Activated T-helper 2 cell treated with anti-CD3 and anti-CD28 coated beads, Interferon-gamma antibody, Interleukin-2, Interleukin-4, amounts not matched to agents 10 μg/mL and 5 μg/mL and 100 μg/mL, durations not matched to agents 14 hours and 24 hours and 36 hours (primary cell): ENCODE measurements at places on chromosomes 7 and 10.

GRCh38 chr7:105352901-105353668 is 35.6 kb downstream of the SRPK2 start:
- DNase-seq, result no peak

DNA sequence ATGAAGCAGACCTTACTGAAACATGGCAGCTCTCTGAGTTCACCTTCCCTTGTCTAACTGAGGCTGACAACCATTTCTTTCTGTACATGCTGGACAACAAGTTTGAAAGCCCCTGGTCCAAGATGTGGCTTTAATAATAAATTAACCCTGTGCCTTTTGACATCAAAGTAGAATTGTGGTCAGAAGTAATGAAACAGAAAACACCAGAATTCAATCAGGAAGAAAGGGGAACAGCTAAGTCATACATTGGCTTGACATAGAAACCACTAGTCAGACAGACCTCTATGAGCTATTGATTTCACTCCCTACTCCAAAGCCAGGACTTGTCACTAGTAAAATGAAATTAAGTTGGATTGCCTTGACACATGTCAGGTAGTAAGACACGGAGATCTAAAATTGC is 175.2 kb upstream of the ASAH2 start:
- DNase-seq, result no peak

DNA sequence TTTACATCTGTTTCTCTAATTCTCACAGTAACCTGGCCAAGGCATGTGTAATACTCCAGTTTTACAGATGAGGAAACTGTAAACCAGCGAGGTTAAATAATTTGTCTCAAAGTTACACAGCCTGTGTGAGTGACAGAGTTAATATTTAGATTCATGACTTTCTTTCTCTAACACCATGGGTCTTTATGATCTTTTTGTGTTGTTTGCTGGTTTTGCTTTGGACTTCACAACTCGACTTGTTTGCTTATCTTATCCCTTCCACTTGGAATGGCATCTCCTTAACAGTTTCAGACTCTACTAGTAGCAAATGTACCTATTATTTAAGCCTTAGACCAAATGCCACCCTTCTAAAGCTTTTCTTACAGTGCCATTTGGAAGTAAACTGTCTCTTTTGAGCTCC is 34.4 kb downstream of the MXI1 start:
- DNase-seq, result no peak

DNA sequence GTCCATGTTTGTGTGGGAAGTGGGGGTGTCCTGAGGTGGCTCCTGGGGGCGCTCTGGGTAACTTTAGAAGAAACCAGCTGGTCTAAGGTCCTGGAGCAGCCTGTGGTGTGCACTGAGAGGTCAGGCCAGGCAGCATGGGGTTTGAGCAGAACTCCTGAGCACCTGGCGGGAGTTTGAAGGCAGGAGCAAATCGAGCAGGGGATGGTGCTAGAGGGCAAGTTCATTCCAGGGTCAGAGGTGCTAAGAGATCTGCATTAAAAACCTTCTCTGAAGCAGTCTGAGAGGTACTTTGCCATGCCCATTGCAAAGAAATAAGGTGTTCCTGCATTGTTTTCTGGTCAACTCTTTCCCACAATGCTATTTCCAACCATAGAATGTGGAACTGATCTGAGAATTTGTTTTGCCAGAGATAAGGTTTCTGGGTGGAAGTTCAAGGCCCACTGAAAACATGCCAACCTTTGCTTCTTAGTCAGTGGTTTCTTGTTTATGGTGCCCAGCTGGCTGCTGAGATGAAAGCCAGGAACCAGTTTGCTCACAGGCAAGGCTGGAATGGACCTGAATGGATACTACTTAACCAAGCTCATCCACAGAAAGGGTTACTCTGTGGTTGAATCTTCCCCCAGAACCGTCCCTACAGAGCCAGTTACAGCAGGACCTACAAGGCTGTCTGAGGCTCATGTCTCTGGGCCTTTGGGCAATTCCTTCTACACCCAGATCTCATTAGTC is 136.3 kb upstream of the TMEM72 start:
- no peak for DNase-seq

- DNase-seq, result peak; percentile 96
Observed at GRCh38 chr10:49538381-49539319, at the start of gene ERCC6. ERCC6 (minus strand) TSS chr10:49539121.

DNA sequence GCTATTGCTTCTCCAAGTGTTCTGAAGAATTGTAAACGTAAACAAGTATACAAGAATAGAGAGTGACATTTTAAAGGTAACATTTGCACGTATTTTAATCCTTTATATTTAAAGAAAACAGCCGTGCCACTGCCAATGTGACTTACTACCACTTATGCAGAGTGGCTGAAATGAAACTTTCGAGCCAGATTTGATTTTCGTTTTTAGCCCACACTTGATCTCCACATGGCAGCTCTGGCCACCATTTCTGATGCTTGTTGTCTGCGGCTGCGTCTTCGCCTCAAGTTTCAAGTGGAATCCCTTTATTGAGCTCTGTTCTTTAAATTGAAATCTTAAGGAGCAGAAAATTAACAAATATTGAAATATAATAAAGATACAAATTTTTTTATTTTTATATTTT is 70.0 kb downstream of the ELAPOR2 start:
- no peak for DNase-seq

DNA sequence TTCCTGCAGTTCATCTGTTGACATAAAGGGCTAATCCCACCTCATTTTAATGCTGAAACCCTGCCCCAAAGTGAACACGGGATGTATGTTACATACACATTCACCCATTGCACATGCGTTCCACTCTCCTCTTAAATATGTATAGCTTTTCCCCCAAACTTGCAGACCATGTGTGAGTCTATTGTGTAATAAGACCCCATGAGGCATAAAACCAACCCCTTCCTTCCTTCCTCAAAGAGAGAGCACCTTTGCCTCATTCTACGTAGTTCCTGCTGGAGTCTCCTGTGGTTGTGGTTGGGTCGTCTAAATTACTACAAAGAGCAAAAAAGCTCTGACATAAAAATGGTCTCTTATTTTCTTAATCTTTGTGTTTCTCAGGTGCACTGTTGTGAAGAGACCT is 345.7 kb upstream of the KLF6 start:
- DNase-seq, result no peak

- no peak for DNase-seq
Observed at GRCh38 chr10:109946680-109947079, 23.4 kb upstream of the XPNPEP1 start.

GRCh38 chr10:16853201-16853600 is 36.0 kb upstream of the RSU1 start:
- no peak for DNase-seq
